ENCODE measurements at places on chromosomes 1 and 21.

GRCh38 chr1:205466595-205467220 lies 10.9 kb upstream of the BLACAT1 start:
- no peak for DNase-seq

GRCh38 chr1:115041654-115042053 lies 12.0 kb downstream of the TSHB start:
- DNase-seq = no peak

- DNase-seq = no peak
Measured at GRCh38 chr1:235259133-235259778, 68.7 kb downstream of the ARID4B start.

DNA sequence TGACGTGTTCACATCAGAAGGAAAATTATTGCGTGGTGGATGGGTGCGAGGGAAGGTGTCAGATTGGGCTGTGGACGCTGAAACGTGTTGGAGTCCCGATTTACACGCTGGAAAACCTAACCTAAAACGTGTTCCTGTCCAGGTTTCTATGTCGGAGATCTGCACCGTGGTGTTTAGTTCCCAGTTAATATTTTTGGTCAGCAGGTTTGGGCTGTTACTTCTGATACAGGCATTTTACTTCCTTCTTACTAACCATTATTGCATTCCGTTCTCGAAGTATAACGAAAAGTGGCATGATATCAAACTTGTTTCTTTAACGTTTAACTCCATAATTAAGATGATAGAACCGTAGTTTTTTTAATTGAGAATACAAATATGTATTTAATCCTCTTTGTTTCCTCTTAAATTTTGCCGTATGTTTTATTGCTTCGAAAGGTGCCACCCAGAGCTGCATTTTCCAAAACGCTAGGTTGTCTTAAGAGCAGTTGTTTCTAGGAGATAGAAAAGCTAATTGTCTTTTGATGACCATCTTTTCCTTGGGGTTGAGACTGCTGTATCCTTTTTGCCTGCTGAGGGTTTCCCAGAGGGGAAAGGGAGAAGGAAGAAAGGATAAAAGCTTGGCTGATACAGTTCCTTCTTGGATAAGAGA lies 1.3 kb downstream of the ADARB1 start:
- DNase-seq = no peak

GRCh38 chr1:212182579-212182978 lies 102.6 kb upstream of the PPP2R5A start:
- no peak for DNase-seq

DNA sequence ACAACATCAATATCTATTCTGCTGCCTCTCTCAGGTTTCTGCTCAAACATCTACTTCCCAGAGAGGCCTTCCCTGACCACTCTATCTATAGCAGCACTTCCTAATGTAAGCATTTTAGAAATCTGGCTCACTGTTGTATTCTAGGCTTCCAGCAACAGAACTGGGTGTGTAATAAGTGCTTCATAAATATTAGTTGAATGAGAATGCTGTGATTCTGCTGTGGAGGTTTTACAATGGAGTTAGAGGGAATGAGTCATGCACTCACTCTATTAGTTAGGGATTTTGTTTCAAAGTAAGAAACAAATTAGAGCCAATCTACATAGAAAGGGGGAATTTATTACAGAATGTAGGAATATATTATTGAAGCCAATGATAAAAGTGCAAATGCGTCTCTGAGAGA lies 38.6 kb upstream of the SLC35F3 start:
- DNase-seq = no peak

- DNase-seq = no peak
Measured at GRCh38 chr1:167713330-167714081, 8.3 kb upstream of the MPZL1 start.

DNA sequence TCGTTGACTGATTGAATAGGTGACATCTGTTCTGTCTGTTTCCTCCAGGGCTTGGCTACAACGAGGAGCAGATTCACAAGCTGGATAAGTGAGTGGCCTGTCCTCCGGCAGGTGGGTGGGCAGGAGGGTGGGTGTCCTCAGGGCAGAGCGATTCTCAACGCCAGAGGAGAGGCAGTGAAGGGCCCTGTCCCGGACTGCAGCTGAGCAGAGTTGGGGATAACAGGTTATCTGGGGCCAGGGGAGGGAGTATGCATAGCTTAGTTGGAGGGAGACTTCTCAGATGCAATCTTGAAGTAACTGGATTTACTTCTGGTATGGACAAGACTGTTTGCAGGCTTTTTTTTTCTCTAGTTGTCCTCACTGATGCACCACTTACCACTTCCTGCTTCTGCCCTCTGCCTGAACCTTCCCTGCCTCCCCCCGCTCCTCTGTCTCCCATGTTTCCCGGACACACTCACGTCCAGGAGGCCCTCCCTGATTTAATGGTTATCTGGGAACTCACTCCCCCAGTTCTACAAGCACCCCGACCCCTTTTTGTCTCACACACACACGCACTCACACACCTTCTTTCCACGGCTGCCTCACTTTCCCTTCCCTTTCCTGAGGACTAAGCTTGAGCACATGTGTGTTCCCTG lies 16.4 kb upstream of the RASSF5 start:
- no peak for DNase-seq

DNA sequence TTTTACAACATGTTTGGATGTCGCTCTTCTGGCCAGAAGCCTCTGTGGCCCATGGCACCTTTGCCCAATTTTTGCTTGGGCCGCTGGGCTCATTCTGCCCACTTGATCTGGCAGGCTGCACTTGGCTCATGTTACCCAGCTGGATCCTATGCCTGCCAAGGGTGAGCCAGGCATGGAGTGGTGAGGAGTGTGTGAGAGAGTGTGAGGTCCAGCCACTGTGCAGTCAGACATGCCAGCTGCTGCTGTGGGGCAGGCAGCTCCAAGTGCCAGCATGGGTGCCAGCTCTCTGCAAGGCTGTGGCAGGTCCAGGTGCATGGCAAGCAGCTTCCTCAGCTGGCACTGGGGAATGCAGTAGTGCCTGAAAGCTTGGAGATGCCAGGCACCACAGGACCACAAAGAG lies 71.0 kb downstream of the EBNA1BP2 start:
- DNase-seq = no peak

DNA sequence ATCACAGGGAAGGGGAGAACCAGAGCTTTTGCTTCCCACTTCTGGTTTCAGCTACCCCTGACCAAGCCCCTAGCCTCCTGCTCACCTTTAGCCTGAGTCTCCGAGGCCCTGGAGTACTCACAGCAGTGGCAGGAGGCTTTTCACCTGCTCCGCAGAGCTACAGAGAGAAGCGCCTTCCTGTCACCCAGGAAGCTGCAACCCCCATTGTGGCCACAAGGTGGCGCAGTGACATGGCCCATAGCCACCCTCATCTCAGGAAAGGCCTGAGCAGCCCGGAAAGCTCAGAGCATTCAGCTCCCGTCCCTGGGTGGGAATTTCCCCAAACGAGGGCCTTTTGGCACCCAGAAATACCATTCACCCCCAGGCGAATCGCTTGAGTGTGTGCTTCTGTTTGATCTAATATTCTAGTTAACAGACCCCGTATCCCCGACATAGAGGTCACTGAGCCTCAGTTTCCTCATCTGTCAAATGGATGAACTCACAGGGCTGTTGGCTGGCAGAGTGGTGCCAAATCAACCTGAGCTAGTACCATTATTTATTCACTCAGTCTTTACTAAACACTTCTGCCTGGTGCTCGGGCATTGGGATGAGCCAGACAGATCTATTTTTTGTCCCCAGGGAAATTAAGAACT lies 25.3 kb downstream of the A3GALT2 start:
- peak; percentile 94 for DNase-seq

- no peak for DNase-seq
Measured at GRCh38 chr21:42495027-42495426, 997 bp downstream of the RSPH1 start.

DNA sequence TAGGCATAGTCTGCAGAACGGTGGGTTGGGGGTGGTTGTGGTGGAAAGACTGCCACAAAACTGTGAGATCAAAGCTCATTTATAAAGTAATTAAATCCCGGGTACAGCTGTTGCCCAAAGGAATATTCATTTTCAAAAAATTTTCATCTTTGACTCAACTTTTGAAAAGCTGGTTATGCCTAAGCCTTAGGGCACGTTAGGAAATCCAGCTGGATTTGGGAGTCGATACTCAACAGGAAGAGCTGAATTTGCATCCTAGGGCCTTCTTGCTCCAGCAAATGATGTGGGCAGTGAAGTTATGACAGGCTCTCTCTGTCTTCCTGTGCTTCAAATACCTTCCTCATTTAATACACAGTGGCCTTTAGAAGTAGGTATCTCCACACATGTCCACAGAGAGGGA lies 31.7 kb downstream of the ZP4 start:
- DNase-seq = no peak

GRCh38 chr1:102967786-102968185 lies 140.5 kb downstream of the COL11A1 start:
- DNase-seq = no peak

DNA sequence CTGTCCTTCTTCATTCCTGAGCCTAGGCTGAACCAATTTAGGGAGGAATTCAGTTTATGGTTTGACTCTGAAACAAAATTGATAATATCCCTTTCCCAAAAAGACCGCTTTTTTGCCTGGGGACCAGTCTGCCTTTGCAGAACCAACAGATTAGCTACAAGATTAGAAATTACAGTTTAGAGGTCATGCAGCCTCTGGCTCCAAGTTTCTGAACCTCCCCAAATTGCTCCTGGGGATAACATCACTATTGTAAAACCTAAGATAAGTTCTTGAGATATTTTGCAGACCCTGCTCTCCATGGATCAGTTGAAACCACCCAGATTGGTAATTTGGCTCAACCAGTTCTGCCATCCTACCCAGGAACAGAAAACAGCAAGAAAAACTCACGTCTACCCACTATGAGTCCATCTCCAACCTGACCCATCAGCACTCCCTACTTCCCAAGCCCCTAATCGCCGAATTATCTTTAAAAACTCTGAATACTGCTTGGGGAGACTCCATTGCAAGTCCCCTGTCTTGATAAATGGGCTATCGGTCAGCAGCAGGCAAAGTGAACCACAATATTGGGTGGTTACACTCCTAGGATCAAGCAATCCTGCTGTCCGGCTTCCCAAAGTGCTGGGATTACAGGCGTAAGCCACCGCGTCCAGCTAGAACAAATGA lies 605 bp upstream of the RABGGTB start:
- DNase-seq = no peak

Measured in stimulated activated CD4-positive, alpha-beta T cell treated with anti-CD3 and anti-CD28 coated beads, Interleukin-2, amount 100 ng/mL, for 48 hours (primary cell).